Cerebellar nuclear complex (tissue), 1 donor: ENCODE measurements at places on chromosomes 11 and 22.
A peak's percentile ranks its signal among the peaks of the same experiment; 100 is the strongest.

DNA sequence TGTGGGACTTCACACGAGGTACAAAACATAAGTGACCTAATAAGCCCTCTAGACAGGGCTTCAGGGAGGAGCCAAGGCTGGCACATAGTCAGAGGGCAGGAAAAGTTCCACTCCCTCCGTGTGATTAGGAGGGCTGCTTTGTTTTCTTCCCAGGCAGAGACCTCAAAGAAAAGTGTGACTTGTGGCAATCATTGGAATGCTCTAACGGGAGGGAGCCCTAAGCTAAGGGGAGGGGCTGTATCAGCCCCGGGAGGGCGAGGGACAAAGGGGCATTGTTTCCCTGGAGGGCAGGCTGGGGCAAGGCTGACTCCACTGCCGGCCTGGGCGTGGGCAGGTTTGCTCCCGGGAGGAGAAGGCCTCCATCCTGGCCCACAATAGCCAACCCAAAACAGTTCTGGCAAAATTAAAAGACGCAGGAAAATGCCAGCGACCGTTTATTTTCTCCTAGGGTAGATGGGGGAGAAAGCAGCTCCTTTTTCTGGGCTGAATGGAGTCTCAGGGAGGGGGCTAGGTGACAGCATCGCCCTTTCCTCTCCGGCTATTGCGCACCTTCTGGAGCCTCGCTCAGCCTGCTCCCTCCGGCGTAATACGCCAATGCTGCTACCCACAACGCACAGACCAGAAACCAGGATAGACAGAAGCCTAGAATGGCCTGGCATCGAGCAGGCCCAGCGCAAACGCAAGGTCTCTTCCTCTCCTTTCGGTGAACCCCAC is 60.2 kb downstream of the ENDOD1 start:
- DNase-seq: no peak

- DNase-seq: no peak
Measured at GRCh38 chr11:61509043-61510029, 787 bp downstream of the LRRC10B start.

DNA sequence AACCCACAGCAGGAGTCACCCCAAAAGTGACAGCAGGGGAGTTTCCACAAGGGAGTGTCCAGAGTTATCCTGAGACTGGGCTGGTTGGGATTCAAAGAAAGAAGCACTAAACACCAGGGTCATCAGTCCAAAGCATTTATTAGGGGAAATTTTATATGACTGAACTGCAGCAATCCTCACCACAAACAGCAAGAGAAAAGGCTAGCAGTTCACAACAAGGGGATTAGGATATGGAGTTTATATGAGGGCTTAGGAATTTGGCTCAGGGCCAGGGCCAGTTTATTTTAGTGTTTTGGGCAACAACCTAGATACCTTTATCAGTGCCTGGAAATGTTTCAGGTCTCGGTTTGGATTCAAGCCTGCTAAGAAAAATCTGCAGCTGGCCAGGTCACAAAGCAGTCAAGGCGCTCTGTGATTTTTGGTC is 4.6 kb upstream of the TMEM126A start:
- no peak for DNase-seq

DNA sequence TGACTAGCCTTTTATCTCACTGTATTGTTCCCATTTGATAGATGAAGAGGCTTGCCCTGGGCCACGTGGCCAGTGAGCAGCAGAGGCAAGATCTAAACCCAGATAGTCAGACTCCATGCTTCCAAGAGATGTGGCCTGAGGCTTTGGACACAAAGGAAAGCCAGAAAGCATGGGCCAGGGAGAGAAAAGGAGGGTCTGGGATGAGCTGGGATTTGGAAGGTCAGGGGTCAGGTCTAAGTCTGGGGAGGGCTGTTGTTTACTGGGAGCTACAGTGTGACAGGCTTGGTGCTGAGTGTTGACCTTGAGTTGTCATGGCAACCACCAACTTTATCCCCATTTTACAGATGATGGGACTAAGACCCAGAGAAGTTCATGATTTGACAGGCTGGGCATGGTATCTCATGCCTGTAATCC is 2.1 kb downstream of the SLC35E4 start:
- DNase-seq: no peak

- no peak for DNase-seq
Measured at GRCh38 chr22:32868946-32869345, 67.4 kb downstream of the TIMP3 start.

DNA sequence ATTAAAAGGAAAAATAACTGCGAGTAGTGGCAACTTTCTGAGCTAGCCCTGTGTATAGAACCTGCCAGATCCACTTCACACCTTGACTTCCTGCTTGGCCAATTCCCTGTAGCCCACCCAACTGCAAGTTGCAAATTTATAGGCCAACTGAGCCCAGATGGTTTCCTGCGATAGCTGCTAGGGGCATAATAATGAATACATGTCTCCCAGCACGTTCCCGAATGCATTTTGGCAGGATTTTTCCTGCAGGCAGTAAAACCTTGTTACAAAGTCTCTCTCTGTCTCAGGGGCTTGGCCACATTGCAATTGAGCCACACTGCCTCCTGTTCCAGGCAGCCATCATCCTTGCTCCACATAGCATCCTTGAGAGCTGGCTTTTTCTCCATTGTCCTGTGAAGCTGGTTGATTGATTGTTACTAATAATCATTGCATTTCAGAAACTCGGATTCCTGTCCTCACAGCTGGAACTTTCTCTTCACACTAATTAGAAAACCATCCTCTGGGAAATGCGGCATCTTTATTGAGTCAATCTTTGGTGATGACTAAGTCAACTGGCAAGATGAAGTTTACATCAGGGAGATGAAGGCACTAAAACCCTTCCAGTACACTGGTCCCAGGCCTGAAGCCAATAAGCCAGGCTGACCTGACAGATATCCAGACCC is 18.6 kb upstream of the LMO2 start:
- DNase-seq: no peak

GRCh38 chr22:24803064-24803542 is 2.9 kb upstream of the SGSM1 start:
- no peak for DNase-seq

- DNase-seq: no peak
Measured at GRCh38 chr11:133133050-133133449, 399.3 kb downstream of the OPCML start.

- DNase-seq: no peak
Measured at GRCh38 chr11:102545701-102546100, 15.2 kb upstream of the MMP7 start.

DNA sequence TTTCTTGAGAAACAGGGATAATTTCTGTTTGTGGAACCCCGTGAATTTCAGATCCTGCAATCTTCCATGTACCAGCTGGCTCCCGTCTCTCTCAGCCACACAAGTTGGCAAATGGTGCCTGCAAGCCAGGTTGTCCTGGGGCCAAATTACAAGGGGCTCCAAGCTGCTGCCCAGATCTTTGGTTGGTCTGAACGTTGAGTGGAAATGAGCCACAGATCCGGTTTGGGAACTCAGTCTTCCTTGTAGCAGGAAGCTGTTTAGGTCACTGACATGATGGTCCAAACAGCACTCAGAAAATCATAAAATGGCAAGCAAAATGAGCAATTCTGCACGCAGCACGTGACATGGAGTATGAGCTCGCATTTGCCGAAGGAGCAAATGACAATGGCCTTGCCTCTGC is 1496.4 kb downstream of the TBC1D22A start:
- DNase-seq: peak; percentile 59

DNA sequence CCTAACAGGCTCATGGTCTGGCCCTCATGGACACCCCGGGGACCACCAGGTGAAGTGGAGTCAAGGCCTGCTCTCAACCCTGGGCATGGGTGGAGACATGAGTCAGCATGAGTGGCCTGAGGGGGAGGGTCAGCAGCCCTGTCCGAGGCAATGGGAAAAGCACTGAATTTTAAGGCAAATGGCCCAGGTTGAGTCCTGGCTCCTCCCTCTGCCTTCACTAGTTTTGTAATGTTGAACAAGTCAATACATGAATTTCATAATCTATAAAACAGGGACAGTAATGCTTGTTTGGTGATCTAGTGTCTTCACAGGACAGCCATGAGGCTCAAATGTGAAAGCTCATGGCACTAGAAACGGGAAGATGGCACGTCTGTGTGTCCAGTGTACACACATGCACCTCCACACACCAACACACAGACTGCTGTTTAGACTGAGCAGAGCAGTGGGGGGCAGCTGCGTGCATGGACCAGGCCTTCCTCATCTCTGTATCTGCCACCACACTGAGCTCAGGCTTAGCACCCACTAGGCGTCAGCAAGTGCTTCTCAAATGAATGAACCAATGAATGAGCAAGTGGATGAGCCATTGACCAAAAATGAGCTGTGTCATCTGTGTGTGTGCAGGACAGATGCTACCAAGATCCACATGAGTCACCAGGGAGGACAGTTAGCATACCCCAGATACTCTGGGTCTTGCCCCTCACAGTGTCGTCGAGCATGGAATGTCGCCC is 63.4 kb downstream of the NRXN2 start:
- DNase-seq: no peak

DNA sequence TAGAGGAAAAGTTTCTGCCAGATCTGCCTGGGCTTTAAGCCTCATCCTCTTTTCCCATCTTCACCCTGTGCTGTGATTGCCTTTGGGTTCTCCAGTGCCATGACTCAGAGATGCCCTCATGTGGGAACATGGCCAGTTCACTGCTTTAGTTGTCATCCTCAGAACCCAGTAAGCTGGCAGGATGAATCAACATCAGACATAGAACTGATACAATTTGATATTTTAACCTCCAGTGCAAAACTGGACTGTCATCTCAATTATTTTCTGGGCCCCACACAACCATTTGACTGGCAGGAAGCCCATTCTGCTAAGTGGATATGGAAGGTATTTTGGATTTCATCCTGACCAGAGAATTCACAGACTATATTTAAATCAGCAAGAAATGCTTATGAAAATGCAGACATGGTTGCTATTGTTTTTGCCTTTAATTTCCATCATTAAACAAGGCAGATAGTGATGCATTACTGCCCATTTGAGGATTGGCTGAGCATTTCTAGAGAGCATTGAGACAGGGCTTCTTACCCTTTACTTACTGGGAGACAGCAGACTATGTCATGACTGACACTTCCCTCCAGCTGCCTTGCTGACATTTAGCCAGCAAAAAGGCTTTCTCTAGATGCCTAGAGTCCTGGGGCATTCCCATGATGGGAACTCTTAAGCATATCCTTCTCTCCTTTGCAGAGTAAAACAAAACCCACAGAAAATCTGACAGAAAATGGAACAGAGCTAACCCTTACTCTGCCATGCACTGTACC is 327.1 kb upstream of the MTNR1B start:
- no peak for DNase-seq

DNA sequence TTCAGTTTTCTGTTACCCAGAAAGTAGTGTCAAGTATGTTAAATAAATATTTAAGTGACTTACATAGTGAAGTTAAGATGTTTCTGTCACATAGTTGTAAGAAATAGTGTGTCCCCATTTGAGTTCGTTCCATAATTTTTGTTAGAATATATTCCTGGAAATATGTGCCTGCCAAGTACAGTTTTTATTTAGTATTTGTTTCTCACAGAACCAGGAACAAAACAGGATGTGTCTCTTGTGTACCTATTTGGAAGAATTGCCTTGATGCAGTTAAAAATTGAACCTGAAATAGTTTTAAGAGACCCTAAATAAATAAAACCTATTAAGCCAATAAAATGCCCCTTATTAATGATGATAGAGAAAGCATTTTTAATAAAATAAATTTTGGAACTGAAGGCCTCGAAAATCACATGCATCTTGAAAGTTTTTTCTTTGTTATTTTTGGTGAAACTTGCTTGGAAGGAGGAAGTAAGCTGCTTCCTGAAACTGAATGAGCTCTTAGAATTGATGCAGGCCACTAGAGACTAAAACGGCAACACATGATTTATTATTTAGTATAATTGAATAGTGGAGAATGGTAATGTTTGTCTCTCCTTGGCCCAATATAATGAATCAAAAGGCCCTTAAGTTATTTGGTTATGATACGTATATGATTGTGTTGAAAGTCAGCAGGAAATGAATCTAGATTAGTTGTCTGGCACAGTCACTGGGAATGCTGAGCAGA is 55.9 kb downstream of the SWAP70 start:
- no peak for DNase-seq

DNA sequence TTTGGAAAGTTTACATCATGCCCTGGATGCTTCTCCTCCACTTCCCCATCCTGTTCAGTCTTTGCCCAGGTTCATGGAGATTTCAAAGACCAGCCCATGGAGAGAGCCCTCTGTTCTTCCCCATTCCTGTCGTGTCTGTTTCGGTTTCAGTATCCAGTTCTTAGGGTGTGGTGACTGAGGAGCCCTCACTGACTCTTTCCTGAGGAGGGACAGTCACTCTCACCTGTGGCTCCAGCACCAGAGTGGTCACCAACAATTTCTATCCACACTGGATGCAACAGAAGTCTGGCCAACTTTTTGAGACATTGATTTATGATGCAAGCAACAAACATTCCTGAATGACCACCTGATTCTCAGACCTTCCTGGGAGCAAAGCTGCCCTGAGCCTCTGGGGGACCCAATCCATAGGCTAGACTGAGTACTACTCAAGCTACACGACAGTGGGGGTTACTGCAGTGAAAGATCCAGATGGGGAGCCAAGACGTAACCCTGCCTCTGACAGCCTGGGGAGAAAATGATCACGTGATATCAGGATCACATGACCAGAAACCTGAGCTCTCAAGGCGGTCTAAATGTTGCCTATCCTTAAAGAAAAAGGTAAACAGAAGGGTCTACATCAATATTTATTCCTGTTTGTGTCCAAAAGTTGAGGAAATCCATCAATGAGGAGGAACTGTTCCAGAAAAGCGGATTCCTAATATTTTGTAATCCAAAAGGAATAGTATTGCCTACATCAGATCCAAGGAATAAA is 76.2 kb upstream of the VPREB1 start:
- DNase-seq: no peak

DNA sequence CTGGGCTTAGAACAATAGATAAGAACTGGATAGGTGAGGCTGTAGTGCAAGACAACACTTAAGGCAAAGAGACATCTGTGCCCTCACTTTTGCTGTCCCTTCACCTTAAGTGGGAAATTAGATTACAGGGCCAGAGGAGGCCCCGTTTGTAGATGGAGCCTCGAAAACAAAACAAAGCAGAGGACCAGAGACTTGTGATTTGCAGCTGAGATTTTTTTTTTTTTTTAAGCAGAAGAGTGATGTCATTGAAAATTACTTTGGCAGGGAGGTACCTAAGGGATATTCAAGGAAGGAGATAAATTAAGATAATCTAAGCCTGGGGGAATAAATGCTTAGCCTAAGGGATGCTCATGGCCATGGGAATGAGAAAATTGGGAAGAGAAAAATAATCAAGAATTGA is 31.4 kb downstream of the ZC3H12C start:
- DNase-seq: no peak

DNA sequence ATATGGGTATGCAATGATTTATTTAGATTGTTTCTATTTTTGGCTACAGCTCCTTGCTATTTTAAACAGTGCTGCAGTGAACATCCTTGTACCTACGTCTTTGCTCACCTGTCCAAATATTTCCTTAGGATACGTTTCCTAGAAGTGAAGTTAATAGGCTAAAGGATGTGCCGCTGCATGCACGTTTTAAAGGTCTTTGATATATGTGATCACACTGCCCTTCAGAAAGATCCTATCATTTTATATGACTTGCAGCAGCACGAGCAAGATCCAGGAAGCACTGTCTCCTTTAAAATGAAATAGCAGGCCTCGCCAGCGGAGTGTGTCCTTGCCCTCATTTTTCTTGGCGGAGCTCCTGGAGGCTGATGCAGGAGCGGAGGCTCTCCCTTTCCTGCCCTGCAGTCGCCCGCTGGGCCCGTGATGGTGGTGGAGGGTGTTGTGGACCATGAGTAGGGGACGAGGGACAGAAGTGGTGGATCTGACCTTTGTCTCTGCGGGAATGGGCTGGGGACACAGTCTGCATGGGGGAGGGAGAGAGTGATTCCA is 19.4 kb downstream of the RPS6KA4 start:
- DNase-seq: peak; percentile 72

GRCh38 chr11:81658722-81659121 is 1074.9 kb downstream of the FAM181B start:
- no peak for DNase-seq

GRCh38 chr11:122634501-122634900 is 21.0 kb upstream of the UBASH3B start:
- DNase-seq: no peak
